ENCODE measurements at places on chromosomes 4 and X.

DNA sequence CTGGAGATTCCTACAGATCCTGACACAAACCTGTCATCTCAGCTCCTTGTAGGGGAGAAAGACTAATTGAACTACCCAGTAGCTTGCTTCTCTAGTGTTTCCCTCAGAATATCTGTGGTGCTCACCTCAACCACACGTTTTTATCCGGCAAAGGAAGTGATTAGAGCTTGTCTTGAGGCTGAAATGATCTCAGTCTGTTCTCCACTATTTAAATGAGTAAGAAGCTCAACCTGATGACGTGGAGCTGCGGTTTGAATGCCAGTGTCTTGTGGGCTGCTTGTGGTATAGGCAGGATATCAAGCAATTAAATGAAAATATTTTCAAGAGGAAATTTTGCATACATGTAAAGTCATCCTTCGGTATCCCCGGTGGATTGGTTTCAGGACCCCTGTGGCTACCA, 270.2 kb downstream of the TLL1 start:
- DNase-seq = no peak

- DNase-seq = no peak
Observed at GRCh38 chr4:98293104-98293887, 32.1 kb downstream of the RAP1GDS1 start.

GRCh38 chrX:41449131-41449530, 2.0 kb downstream of the NYX start:
- no peak for DNase-seq

DNA sequence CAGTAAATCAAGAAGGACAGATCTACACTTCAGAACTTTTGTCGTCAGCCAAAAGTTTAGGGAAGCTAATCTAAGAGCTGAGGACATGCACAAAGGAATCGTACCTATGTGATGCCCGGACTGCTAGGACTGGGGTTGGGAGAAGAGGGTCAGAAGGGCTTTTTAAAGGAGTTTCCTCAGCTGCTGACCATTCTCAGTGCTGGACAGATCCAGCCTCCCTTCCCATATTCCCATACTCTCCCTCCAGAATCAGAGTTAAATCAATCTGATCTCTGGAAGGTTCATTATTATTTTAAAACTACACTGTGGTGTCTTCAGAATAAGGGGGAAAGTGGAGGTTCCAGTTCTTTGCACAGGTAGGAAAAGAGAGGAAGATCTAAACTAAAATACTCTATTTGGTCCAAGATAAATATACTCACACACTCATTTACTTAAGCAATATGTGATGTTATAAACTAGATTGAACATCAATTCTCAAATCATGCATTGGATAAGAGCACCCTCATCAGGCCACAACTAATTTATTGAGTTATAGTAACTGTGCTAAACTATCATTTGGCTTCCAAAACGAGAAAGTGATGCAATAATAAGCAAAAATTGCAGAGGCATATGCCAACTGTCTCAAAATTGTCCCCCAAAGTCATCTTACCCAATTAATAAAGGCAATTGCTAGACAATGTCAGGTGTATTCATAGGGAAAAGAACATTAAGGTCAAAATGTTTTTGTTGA, 124.7 kb downstream of the HNRNPD start:
- no peak for DNase-seq

DNA sequence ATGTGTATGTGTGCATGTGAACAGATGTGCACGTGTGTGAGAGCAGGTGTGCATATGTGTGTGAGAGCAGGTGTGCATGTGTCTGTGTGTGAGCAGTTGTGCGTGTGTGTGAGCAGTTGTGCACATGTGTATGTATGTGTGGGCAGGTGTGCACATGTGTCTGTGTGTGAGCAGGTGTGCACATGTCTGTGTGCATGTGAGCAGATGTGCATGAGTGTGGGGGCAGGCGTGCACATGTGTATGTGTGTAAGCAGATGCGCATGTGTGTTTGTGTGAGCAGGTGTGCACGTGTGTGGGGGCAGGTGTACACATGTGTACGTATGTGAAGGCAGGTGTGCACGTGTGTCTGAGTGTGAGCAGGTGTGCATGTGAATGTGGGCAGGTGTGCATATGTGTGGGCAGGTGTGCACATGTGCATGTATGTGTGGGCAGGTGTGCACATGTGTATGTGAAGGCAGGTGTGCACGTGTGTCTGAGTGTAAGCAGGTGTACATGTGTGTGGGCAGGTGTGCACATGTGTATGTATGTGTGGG, 66.5 kb upstream of the LRPAP1 start:
- DNase-seq = no peak

GRCh38 chr4:169418846-169419245, 148.1 kb upstream of the SH3RF1 start:
- DNase-seq = no peak

DNA sequence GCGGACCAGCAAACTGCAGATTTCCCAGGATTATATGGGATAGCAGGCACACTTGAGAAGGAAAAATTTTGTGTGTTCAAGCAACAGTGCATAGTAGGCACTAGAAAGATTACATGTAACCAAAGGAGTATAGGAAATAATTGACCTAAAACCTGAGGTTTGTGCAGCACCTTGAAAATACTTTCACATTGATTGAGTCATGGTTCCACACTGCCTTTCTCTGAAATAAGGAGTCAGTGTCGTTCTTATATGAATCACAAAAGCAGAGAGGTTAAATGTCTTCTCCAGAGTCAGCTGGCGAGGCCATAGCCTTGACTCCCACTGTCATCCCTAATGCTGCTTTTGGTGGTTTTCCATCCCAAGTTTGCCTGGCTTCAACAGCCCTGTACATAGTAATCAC, 138.9 kb downstream of the SOWAHB start:
- DNase-seq = no peak

GRCh38 chrX:38817004-38817703, 15.9 kb downstream of the MID1IP1 start:
- no peak for DNase-seq

DNA sequence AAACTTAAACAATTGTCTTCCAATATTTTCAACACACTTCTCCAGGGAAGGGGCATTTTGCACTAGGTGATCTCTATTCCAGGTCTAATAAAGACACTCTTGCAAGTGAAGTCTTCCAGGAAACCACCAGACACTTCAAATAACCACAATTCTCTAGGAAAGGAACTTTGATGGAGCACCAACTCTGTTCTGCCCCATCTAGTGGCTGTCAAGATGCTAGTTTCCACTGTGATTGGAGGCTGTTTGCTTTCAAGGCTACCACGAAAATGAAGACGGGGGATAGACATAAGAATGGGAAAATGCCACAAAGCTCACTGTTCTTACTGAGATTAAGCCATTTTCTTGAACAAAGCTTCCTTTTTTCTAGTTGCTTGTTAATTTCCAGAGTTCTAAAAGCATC, 100.6 kb upstream of the F9 start:
- no peak for DNase-seq

DNA sequence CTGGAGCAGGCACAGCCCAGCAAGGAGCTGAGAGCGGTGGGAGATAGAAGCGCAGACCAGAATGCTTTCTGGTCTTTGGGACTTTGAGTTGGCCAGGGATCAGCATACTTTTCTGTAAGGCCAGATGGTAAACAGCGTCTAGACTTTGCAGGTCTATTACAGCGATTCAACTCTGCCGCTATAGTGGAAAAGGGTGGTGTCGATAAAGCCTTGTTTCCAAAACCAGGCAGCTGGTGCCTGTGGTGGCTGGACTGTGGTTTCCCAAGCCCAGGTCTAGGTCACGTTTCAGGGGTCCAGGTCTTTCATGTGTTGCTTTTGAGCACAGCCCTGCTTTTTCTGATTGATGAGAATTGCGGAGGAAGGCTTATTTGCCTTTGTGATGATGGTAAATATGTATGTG, 40.1 kb downstream of the HTT-AS start:
- DNase-seq = no peak

- DNase-seq = no peak
Observed at GRCh38 chr4:11069083-11069482, 359.6 kb downstream of the HS3ST1 start.

DNA sequence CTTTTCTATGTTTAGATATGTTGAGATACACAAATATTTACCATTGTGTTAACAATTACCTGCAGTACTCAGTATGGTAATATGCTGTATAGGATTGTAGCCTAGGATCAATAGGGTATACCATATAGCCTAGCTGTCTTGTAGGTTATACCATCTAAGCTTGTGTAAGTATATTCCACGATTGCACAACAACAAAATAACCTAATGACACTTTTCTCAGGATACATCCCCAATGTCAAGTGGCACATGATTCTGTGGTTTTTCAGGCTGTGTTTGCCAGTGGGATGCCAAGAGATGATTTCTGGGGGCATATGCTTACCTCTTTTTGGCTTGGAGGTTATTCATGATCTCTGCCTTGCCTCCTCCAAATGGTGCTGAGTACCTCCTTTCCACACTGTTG, 247.2 kb upstream of the CENPE start:
- no peak for DNase-seq

GRCh38 chr4:48483777-48484493, 792 bp downstream of the SLC10A4 start:
- no peak for DNase-seq

- no peak for DNase-seq
Observed at GRCh38 chr4:183220236-183220635, 99.8 kb downstream of the CLDN22 start.

DNA sequence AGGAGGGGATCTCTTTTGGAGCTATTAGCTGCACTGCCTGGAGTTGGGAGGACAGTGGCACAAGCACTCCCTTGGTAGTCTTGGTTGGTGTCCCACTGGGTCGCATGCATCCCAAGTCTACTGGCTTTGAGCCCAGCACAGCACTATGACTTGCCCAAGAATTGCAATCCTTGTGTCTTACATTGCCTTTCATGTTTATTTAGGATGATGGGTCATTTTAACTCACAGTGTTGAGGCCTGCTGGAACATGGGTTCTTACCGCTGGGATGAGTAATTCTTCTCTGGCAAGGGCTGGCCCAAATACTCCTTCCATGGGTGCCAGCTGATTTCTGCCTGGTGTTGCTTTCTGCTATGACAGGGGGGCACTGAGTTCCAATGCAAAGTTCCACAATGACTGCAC, 185.5 kb downstream of the TEX13C start:
- DNase-seq = no peak

GRCh38 chr4:81745050-81745449, 273.3 kb upstream of the RASGEF1B start:
- no peak for DNase-seq

- DNase-seq = no peak
Observed at GRCh38 chr4:89599026-89599425, 237.9 kb downstream of the SNCA start.

GRCh38 chr4:186300659-186301390, 34.8 kb downstream of the F11 start:
- no peak for DNase-seq

DNA sequence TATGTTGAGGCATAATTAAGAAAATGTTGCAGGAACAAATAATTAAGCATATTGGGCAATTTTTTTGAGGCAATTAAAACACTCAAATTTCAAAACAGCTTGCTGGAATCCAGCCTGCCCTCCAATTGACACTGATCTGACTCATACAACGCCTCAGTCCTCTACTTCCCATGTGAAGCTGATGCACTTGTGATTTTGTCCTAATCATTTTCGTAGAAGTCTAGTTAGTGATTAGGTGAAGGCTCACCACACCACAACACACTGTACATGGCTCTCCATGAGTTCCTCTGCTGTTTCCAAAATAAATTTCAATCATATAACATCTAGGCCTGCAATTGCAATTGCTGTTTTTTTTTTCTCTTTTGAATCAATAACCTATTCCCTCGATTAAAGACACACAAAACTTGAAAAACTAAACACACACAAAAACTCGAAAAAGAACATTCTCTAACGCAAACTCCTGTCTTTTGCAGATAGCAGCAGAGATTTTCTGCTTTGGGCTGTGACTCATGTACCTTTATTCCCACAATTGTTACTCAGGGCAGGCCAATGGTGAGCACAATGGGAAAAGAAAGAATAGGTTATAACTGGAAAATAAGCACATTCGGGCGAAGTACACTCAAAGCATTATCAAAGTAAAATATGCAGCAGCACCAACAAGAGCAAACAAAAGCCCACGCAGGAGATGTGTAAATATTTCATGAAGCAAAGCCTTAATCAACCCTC, 1.7 kb downstream of the GPRIN3 start:
- no peak for DNase-seq

GRCh38 chrX:13864264-13864663, 47.4 kb upstream of the GPM6B start:
- no peak for DNase-seq

- DNase-seq = no peak
Observed at GRCh38 chrX:71859637-71860036, 51.0 kb upstream of the NHSL2 start.

GRCh38 chrX:118221733-118222132, 105.1 kb upstream of the KLHL13 start:
- DNase-seq = no peak

- DNase-seq = no peak
Observed at GRCh38 chr4:113997206-113997605, 17.8 kb upstream of the ARSJ start.

GRCh38 chrX:44451056-44451455, 91.6 kb downstream of the FUNDC1 start:
- DNase-seq = no peak

GRCh38 chr4:121148000-121148399, 16.1 kb downstream of the TNIP3 start:
- DNase-seq = no peak

DNA sequence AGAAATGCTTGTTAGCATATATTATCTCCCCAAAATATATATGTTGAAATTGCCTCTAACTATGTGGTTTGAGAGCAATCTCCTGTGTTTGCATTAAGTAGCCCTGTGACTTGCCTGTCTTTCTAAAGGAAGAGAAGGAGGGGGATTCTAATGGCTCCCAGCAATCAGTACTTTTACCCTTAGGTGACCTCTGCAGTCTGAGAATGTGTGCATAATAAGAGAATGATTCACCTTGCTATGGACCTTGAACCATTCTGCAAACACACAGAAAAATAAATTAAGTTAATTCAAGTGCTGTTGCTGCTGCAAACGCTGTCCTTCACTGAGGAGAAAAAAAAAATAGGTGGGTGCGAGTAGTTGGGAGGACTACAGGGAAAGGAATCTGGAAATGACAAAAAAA, 322.2 kb downstream of the IQCM start:
- no peak for DNase-seq

DNA sequence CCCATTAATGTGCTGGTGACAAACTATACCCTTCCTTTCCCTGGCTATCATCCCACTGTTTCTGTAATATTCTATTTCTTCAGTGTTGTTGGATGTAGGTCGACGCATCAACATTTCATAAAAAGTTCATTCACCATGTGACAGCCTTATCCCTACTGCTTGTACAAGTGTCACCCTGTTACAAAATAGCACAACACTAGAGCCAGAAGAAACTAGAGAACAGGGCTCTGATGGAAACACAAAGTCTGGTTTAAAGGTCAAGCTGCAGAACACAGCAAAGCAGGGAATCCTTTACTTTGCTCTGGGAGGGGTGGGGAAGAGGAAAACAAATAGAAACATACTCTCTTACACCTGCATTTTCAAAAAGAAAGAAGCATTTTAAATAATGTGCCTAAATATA, 131.3 kb upstream of the TBC1D9 start:
- DNase-seq = no peak

- no peak for DNase-seq
Observed at GRCh38 chr4:7412554-7412912, 22.2 kb downstream of the PSAPL1 start.

GRCh38 chrX:131356725-131357124, 67.6 kb upstream of the IGSF1 start:
- no peak for DNase-seq

All from stimulated activated CD8-positive, alpha-beta memory T cell treated with anti-CD3 and anti-CD28 coated beads, Interleukin-7, amount 100 ng/mL, for 1 hour (primary cell).